ENCODE measurements at places on chromosomes 16 and 17. TPM values are rescaled to one million over a fixed set of nuclear protein-coding genes. Genes with fewer than 3 reads are reported as not detected.

The GAS2L2 gene
- not detected for total RNA-seq

The ITGAL gene
- total RNA-seq, result 363 TPM

The SRCIN1 gene
- 0.04 TPM for total RNA-seq

The APOBR gene
- total RNA-seq, result 8.0 TPM

The NPIPA7 gene
- total RNA-seq, result 6.9 TPM

The TOP2A gene
- 143 TPM for total RNA-seq

The TEN1 gene
- total RNA-seq, result 15.9 TPM

The NATD1 gene
- total RNA-seq, result 2.8 TPM

The NPIPA5 gene
- total RNA-seq, result 16.7 TPM

The OR1D2 gene
- not detected for total RNA-seq

The ANKFN1 gene
- not detected for total RNA-seq

The CFDP1 gene
- total RNA-seq, result 39.1 TPM

The HS3ST3A1 gene
- total RNA-seq, result not detected

The CES5A gene
- not detected for total RNA-seq
